BJ (cell line): ENCODE measurements at places on chromosomes 3 and 15. TPM values are rescaled to one million over a fixed set of nuclear protein-coding genes. Genes with fewer than 3 reads are reported as not detected.

DNA sequence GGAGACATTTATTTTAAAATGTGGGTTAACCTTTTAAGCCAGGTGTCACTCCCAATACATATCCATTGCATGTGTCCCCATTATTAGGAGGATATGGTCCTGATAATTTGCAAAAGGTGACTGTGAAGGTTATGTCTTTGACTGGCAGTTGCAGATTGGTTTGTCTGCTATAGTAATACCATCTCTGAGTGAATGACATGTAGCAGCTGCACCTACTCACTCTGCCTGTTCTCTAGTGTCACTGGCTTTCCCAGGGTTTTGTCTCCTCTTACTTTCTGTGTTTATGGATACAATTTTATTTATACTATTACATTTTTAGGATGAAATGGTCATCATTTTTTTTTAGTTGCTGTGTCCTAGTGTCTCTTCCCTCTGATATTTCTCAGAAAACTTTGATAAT lies 393.2 kb downstream of the C3orf38 start:
- DNase-seq: no peak

DNA sequence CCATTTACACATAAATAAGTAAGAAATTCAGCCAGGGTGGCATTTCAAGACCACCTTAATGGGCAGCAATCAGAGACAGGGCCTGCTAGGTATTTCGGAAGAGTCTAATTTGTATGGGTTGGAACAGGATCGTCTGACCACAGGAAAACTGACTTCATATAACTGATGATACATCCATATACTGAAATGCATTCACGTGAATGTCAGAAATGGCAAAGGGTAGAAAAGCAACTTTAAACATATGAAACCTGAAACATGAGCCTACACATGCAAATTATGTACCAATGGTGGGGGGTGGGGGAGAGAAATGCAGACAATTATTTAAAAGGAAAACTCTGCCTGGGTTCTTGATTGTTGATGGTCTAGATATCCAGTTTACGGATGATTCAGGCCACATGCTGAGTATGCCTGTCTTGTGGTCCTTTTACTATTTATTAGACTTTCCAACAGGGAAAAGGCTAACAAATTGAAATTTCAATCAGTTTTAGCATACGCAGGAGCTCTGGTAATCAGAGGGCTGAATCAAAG lies 582.2 kb downstream of the FOXP1 start:
- no peak for DNase-seq

Gene C3orf33
- polyA plus RNA-seq: 2.0 and 2.3 TPM in 2 replicates

GRCh38 chr15:53522991-53523390 lies 236.5 kb downstream of the WDR72 start:
- DNase-seq: no peak
